ENCODE measurements at places on chromosomes 3 and 15.

DNA sequence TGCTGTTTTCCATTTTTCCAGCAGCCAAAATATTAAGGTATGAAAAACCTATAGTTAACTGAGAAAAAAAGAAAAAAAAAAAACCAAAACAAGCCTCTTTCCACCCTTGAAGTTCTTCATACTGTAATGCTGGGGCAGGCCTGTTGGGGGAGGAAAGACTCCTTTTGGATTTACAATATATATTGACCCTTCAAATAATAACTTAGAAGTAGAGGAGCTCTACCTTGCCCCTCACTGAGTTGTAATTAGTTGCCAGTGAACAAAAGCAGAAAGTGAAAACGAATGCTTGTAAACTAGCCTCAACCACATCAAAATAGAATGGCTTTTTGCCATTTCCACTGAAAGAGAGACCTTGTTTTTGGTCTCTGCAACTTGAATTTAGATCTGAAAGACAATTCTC is 326.6 kb downstream of the NR2F2 start:
- no peak for DNase-seq

DNA sequence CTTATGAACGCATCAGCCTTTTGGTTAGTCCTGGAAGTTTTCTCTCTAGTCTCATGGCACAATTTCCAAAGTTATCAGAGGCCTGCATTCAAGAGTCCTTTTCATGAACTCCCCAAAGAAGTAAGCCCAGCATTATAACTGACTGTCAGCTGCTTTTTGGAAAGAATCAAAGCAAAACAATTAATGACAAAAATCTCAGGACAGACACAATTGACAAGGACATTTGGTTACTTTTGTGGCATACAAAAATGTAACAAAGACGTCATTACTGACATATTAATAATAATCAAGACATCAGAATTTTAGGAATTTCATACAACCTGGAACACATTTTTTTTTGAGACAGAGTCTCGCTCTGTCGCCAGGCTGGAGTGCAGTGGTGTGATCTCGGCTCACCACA is 21.2 kb downstream of the KATNBL1 start:
- DNase-seq: no peak

GRCh38 chr3:150299201-150299600 is 108.9 kb upstream of the TSC22D2 start:
- DNase-seq: no peak

GRCh38 chr3:3646934-3647333 is 152.3 kb upstream of the LRRN1 start:
- DNase-seq: no peak

- DNase-seq: no peak
Observed at GRCh38 chr15:25859838-25860645, 3.1 kb downstream of the ATP10A start.

DNA sequence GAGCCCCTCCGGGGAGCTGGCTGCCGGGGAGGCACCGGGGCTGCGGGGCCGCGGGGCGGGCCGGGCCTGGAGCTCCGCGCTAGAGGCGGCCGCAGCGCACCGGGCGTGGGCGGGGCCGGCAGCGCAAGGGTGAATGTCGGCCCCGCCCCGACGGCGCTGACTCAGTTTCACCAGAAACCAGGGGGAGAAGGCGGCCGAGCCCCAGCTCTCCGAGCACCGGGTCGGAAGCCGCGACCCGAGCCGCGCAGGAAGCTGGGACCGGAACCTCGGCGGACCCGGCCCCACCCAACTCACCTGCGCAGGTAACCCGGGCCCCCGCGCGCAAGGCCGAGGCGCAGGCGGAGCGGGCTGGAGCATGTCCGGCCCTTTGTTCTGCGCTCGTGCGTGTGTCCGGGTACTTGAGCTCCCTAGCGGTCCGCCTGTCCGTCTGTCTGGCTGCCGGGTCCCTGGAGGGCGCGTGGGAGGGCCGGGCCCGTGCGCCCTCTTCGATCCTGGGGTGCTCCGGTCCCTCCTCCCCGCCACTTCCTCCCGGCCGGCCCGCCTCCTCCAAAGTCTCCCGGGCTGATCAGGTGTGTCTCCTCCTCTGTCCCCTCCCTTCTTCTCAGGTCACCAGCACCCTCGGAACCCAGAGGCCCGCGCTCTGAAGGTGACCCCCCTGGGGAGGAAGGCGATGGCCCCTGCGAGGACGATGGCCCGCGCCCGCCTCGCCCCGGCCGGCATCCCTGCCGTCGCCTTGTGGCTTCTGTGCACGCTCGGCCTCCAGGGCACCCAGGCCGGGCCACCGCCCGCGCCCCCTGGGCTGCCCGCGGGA is at the start of gene SPINT1:
SPINT1 (plus strand) TSS at position 164 of the 811 bp plus-strand sequence; CDS start at position 671, 507 bp downstream.
- DNase-seq: peak; percentile 72

DNA sequence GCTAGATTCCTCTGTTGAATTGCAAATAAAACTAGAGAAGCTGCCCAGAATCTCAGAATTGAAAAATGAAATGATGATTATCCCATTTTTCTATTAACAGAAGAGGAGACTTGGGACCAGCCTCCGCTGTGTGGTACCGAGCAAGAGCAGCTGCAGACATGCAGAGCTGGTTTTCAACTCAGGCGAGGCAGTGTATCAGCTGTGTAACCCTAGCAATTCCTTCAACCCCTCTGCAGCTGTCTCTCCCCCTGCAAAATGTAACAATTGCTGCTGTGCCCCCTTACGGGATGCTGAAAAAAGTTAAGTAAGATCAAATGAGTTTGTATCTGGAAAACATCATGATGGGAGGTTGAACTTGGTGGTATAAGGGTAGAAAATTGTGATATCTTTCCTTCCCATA is 98.5 kb upstream of the C3orf80 start:
- DNase-seq: no peak

- DNase-seq: no peak
Observed at GRCh38 chr3:73207946-73208440, 146.5 kb downstream of the EBLN2 start.

DNA sequence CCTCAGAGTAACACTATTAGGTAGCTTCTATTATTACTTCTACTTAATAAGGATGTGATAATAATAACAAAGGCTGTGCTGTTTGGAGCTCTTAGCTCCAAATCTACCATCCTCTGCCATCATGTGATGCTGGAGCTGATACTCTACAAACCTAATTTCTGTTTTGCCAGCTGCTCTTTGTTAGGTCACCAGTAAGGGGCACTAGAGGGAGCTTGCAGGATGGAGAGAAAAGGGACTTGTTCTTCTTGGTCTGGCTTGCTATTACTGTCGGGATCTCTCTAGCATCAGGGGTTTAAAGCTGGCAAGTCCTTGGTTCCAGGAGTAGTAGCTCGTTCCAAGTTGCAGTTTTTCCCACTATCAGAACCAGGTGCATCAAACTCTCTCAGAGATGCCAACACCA is 194.9 kb upstream of the KBTBD8 start:
- DNase-seq: no peak

- no peak for DNase-seq
Observed at GRCh38 chr3:82012775-82013174, 251.3 kb upstream of the GBE1 start.

DNA sequence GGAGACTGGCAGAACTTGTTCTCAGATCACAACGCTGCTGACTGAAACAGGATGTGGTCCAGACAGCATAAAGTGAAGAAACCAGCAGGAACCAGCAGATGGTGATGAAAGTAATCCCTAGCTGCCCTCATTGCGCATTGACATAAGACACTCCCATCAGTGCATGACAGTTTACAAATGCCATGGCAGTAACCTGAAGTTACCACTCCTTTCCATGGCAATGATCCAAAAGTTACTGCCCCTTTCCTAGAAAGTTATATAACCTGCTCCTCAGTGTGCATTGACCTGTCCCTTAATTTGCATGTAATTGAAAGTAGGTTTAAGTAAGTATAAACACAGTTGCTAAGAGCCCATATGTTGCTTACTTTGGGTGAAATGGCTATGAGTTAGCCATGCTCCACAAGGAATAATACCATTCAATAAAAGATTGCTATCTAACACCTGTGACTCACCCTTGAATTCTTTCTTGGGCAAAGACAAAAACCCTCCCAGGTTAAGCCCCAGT is 149.1 kb upstream of the CD96 start:
- DNase-seq: peak; percentile 73

GRCh38 chr15:40150163-40150925 is 10.5 kb upstream of the BUB1B start:
- DNase-seq: peak; percentile 88

GRCh38 chr3:69566275-69566674 is 173.0 kb upstream of the MITF start:
- DNase-seq: no peak

DNA sequence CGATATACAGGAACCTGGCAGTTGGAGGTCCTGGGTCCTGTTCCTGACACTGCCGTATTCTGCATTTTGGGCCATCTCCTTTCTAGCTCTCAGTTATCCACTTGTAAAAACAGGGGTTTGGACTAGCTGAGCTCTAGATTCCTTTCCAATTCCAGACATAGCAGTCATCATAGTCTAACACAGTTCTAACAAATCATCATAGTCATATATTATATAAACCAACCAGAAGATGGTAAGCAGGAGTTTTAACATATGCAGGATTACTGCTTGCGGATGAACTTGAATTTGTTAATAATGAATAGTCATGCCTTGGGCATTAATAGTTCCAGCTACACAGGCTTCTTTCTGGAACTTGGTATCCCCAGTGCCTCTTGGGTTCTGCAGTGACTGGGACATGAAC is 26.6 kb downstream of the MASP1 start:
- no peak for DNase-seq

- DNase-seq: no peak
Observed at GRCh38 chr15:78508272-78508671, 895 bp downstream of the HYKK start.

DNA sequence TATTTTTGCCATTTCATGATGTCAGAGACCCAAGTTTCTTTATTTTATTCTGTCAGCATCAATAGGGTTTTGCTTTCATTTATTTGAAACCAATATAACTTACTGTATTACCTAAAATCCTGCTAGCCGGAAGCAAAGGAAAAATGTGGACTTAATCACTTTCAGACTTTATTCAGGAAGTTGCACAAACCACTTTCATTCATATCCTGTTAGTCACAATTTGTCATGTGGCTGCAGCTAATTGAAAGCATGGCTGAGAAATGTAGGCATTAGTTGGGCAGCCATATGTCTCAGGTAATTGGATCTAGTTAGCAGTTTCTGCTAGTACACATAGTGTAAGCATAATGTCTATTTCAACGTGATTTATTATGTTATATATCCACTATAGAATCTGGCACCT is 462.3 kb upstream of the SGO1 start:
- DNase-seq: no peak

GRCh38 chr15:68770216-68770615 is 50.5 kb downstream of the ANP32A start:
- DNase-seq: no peak

- DNase-seq: no peak
Observed at GRCh38 chr15:62547584-62547983, 382.5 kb upstream of the C2CD4B start.

DNA sequence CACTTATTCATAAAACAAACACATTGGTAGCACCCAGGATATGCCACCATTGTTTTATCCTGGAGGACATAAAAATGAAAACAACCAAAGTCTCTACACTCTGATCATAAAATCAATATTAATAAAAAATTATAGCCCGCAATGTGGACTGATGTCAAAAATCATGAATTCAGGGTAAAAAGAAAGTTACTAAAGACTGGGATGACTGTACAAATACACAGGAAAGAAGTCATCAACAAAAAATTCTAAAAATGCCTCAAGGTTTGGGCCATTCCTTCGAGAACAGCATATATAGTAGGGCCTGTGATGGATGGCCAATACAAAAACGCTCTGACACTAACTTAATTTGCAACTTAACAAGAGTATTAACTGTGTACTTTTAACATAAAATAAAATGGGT is 76.8 kb downstream of the THBS1 start:
- DNase-seq: no peak

DNA sequence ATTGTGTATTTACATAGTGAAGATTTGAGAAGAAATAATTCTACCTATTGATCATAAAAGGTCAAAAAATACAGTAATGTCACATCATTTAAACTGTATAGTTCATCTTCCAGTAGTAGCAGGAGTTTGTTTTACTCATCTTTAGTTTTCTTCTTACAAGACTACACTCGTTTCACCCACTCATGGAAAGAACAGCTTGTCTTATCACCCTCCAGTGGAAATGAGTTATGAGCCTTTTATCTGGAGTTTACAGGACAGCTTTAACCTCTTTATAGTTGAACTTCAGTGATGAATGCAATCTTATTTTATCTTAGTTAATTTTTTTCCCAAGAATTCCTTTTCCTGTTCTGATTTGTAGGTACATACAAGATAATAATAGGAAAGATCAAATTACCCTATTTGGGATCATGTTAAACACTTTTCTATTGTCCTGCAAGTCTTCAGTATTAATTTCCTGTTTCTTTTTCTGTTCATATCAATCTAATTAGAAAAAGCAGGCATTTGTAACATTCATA is 36.8 kb downstream of the RBMS3 start:
- DNase-seq: no peak

DNA sequence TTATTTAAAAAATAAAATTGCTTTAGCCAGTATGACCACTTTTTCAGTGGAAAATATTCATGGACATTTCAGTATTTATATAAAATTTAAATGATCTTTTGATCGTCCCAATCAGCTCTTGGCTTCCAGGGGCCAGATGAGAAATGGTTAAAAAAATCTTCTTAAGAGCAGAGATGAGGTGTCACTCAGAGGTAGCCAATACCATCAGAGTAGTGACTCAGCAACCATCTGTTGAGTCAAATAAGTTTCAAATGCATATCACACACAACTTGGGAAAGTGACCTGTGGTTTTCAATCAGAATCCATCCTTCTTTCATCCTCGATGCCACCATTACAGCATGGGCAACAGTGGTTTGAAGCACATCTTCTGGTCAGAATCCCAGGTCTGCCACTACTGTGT is 958.8 kb upstream of the NR2F2 start:
- no peak for DNase-seq

GRCh38 chr3:188369526-188369925 is 215.6 kb downstream of the LPP start:
- DNase-seq: no peak

DNA sequence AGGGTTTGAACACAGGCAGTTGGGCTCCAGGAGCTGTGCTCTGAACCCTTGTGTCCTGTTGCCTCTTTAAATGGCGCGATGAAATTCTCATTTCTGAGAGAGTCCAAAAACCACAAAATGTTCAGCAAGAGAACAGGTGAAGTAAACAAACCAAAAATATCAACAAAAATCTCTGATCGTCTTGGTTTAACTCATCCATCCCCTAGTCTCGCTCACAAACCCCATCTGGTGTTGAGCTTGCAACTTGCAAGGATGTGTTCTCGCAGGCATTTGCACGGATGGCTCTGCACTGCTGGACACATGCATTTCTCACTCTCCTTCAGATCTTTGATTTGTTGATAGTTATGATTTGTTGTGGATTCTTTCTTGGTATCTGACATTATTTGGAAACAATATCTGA is 31.1 kb downstream of the FAH start:
- DNase-seq: no peak

GRCh38 chr3:162933656-162934055 is 1437.0 kb downstream of the OTOL1 start:
- DNase-seq: no peak
